T-helper 17 cell (primary cell): ENCODE measurements at places on chromosomes 12 and 14.

- no peak for DNase-seq
Measured at GRCh38 chr12:96401076-96401871, 1.0 kb upstream of the CDK17 start.

DNA sequence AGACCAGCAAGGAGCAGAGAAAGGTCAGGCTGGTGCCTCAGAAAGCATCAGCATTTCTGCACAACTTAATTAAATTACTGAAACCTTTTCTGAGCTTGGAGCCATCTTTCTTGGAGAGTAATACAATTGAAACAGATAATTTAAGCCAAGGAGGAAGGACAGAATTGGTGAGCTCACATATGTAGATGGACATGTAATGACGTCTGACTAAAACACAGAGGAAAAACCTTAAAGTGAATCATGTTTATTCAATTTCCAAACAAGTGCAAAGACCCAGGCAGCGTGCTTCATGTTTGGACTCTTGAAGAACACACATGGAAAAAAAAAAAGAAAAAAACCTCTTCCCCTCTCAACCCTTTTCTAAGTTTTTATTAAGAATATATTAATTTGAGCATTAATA, 19.0 kb downstream of the SUSD6 start:
- no peak for DNase-seq

DNA sequence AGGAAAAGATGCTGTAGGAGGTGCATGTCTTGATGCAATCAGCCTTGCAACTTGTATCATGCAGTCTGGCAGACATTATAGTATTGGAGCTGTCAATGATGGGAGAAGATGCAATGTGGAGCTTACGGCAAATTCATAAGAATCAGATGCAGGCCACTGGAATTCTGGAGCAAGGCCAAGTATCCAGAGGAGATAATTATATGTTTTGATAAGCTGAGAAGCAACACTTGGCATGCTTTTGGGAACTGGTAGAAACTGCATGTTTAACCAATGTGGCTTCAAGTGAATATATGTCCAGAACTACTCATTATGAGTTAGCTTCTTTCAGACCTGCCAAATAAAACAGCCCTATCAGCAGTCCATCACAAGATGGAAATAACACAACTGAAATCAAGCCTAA, 249.1 kb upstream of the PPFIA2 start:
- no peak for DNase-seq

- no peak for DNase-seq
Measured at GRCh38 chr12:108635201-108635996, 1.7 kb upstream of the SELPLG start.

DNA sequence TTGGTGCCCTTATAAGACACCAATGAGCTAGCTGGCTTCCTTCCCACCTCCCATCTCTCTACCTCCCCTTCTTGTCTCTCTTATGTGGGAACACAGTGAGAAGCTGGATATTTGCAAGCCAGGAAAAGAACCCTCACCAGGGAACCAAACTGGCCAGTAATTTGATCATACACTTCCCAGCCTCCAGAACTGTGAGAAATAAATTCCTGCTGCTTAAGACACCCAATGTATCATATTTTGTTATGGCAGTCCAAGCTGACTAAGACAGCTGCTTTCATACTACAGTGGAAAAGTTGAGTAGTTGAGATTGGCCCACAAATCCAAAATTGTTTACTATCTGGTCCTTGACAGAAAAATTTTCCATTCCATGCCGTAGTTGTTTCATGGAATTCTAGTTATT, 269.0 kb downstream of the KCNH5 start:
- DNase-seq: no peak

- no peak for DNase-seq
Measured at GRCh38 chr14:29240066-29240465, 473.5 kb downstream of the FOXG1 start.

GRCh38 chr14:21105095-21105494, 4.2 kb downstream of the TMEM253 start:
- no peak for DNase-seq

DNA sequence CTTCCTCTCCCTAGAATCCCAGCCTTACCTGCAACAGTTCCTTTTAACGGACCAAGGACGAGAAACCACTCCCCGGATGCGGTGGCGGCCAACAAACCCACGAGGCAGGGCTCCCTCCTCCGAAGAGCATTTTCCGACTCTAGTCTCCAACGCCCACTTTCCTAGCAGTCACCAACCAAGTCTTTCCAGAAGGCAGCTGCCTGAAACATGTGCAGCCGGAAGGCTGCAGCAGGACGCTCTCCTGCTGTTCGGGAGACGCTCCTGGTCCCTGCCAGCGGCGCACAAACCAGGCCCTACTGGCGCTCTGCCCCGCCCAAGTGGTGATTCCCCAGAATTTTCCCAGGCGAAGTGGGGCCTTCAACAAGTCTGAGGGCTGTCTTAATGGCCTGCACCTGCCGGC, 21.1 kb upstream of the ADAM20 start:
- no peak for DNase-seq

DNA sequence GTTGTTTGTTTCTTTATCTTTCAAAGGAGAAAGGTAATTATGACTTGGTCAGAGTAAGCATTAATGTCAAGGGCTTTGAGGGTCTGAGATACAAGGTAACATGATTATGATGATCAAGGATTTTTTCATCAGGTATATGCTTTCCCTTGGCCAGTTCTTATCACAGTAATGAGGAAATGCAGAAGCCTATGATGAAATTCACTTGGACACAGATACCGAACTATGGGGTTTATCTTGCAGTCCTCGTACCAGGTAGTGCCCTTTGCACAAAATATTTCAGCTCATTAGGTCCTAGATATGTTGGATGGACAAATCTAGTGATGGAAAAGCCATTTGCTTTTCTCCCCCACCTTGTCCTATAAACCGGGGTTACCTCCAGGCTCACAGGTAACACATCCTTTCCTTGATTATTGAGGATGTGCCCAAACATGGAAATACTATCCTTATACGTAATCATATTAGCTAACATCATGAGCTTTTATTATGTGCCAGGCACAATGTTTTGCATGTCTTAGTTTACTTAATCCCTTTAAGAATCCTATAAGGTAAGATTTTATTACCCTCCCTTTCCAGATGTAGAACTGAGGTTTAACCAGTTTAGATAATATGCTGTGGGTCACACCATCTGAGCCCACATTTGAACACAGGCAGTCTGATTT, 7.0 kb upstream of the RASSF3 start:
- DNase-seq: no peak

DNA sequence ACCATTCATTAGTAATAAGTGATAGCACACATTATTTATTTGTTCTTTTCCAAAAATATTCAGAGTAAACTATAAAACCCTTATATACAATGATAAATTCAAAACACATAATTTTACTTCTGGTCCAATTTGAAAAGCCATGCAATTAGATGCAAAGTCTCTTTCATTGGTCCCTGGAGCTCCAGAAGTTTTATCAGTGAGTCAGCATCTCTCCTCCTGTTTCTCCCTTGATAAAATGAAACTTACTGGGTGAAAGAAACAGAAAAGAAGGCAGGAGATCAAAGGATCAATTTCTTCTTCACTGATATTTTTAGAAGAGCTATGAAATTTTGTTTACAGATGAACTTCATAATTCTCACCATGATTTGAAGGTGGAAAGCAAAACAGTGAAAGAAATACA, 47.5 kb downstream of the IFNG start:
- no peak for DNase-seq

GRCh38 chr12:59652130-59652529, 56.3 kb downstream of the SLC16A7 start:
- no peak for DNase-seq

GRCh38 chr12:55706568-55707218, 1.0 kb downstream of the ITGA7 start:
- no peak for DNase-seq

DNA sequence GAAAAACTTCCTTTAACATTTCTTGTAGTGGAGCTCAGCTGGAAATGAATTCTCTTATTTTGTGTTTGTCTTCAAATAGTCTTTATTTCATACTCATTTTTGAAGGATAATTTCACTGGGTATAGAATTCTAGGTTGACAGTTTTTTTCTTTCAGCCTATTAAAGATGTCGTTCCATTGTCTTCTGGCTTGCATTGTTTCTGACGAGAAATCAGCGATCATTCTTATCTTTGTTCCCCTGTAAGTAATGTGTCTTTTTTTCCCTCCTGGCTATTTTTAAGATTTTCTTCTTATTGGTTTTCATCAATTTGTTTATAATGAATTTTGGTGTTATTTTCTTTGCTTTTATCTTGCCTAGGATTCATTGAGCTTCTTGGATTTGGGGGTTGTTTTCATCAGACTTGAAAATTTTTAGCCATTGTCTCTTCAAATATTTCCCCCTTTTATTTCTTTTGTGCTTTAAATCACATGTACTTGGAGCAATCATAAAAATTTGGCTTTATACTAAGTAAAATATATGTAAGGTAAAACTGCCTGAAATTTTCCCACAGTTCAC, 89.4 kb downstream of the UNC79 start:
- no peak for DNase-seq

GRCh38 chr12:76242813-76243550, 105.2 kb downstream of the BBS10 start:
- DNase-seq: no peak

DNA sequence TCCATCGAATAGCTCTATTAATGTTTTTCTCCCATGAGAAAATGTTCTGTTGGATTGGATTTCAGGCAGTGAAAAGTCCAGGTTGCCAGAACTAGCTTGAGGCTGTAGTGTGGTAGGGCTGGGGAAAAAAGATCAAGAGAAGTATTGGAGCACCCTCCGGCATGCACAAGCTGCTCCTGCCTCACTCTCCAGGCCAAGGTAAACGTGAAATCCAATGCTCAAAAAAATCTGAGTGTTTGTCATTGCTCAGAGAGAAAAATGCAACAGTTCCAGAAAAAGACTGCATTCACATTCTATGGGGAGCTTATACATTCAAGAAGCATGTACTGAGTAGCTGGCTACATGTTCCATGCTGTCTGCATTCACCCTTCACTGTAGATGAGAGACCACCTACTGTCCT, 680.9 kb upstream of the TBX3 start:
- no peak for DNase-seq

GRCh38 chr12:40223646-40224045, 1.2 kb upstream of the LRRK2 start:
- DNase-seq: no peak

- no peak for DNase-seq
Measured at GRCh38 chr14:60163693-60164092, 1.5 kb downstream of the DHRS7 start.

DNA sequence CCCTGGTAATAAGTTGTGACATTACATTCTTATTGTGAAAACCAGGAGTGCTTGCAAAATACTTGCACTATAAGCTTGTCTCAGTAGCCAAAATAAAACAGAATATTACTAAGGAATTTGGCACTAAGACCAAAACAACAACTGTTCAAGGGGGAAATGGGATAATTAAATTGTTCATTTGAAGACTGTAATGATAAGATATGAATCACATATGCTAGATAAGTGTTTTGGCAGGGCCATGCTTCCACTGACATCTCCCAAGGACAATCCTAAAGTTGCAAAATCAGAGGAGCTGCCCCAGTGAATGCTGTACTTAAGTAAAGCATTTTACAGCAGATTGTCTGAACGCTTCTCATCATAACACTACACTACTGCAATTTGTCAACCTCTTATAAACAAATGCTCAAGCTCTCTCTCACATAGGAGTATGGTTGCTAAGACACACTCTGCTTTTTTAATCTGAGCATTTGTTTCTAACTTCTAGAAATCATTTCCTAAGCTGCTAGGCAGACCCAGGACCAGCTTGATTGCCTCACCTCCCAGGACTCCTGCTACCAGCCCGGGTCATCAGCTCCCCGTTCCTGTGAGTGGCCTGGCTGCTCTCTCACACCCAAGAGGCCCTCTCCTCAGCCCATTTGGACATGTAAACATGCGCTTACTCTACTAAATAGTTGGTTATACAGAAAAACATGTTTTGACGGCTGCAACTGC, 191.5 kb downstream of the PAX9 start:
- no peak for DNase-seq

DNA sequence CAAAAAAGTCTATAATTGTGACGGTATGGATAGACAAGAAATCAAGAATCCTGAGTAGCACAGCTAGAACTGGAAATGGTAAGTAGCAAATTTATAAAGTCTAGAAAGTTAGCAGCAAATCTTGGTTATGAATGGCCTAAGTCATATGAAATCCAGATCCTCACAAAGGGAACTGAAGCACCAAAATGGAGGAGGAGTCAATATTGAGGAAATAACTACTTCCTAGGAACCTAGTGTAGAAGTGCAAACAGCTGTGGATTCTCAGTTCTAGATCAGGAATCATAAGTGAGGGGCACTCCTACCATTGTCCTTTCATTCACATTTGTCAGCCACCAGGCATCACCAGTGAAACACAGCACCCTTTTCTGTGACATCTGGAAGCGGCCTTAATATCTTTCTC, 202.2 kb upstream of the DCN start:
- no peak for DNase-seq

DNA sequence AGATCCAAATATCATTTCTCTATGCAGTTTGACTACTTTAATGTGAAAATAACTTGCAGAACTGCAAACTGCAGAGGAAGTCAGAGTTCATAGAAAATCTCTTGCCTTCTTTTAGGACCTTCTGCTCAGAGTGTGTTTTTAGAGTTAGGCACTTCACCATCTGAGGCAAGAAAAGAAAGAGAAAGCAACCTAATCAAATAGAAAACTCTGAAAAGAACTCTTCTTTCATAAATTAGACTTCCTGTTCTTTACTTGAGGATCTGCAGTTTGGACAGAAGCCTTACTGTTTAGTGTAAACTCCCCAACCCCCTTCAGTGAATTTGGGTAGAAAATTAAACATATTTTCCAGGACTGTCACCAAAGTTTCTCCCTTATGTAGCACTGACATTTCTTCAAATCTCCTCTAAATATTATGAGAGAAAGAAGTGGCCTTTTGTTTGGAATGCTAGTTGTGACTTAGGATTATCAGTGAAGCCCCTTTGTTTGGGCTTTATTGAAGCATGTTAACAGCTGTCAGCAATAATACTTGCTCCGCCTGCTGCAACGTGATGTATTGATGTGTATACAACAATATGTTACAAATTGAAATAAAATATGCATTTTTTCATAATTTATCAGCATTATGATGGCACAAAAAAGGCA, 99.5 kb downstream of the PDZRN4 start:
- no peak for DNase-seq

DNA sequence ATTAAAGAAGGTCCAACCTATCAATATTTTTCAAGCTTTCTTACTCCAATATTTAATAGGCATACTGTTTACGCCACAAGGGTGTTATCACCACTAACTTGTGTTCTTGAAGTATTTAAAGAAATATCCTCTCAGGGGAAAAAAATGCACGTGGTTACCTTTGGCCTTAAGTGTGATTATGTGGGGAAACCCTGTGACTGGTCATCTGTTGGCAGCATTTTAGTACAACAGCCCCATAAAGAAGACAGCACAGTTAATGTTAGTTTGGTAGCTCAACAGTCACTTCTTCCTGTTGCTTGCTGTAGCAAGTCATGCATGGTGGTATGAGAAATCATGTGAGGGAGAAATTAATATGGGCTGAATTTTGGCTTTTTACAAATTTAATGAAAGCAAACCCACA, 1021.5 kb upstream of the TMEM132C start:
- no peak for DNase-seq

GRCh38 chr14:93114713-93115068, 1.0 kb downstream of the ITPK1 start:
- DNase-seq: no peak
